SJSA1 (cell line): ENCODE measurements at places on chromosomes 12 and 14. TPM values are rescaled to one million over a fixed set of nuclear protein-coding genes. Genes with fewer than 3 reads are reported as not detected.

Gene KRT78
- 0.21 TPM in 1 of 2 replicates, not detected in the other for total RNA-seq

Gene NKX2-1
- total RNA-seq, result not detected in 2 replicates

Gene TSPAN11
- 2.2 and 2.7 TPM in 2 replicates for total RNA-seq

GRCh38 chr12:10368206-10369171, 21.4 kb downstream of the KLRK1 start:
- DNase-seq, result no peak

GRCh38 chr12:120324841-120325417, 2.6 kb downstream of the PLA2G1B start:
- DNase-seq, result no peak

- DNase-seq, result no peak
Observed at GRCh38 chr12:5661811-5662210, 229.9 kb downstream of the NTF3 start.

DNA sequence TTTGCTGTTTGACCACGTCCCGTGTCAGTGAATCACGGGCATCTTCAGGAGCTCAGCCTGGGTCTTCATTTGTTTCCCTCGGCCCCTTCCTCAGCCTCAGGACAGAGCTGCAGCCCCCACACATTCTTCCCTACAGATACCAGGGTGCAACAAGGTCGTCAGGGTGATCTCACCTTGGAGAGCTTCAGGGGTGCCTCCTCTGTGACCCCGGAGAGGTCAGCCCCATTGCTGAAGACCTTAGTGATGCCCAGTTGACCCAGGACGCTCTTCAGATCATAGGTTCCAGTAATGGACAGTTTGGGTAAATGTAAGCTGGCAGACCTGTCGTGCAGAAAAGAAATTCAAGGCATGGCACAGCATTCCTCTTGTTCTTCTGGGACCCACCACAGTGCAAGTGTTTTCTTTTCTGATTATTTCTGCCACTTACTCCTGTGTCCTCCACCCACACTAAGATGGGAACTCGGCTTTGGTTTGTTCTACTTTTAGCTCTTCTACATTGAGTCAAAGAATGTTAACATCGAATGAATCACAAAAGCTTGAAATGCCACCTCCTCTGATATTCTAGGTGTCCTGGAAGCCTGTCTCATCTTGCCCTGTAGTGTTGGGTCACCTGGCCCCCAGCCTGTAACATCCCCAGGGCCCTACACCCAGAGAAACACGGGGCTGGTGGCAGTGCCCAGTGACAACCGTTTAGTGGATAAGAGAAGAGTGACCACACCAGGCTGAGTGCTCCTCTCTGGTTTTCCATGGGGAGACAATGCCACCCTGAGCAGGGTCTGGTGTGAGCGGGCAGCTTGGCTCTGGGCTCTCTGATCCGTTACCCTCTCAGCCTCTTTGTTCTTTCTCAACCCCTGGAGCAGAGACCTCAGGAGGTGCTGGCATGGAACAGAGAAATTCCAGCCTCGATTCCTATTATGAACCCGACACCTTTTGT, 8.8 kb downstream of the SERPINA1 start:
- DNase-seq, result peak; percentile 34

- no peak for DNase-seq
Observed at GRCh38 chr12:12207746-12208145, 59.1 kb downstream of the LRP6 start.

DNA sequence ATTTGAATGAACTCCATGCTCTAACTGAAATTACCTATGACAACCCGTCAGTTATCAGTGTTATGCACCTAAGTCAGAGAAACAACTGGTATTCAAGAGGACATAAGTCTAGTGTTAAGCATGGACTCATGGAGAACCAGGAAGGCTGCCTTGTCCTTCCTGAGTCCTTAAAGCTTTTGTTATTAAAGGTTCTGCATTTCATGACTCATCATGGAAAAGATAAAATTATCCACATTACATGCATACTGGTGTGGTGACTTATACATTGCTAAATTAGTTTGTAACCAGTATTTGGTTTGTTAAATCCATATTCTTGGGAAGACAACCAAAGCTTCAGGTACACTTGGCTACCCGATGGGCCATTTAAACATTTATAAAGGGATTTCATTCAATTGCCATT, 6.5 kb upstream of the OR4E1 start:
- peak; percentile 7 for DNase-seq

DNA sequence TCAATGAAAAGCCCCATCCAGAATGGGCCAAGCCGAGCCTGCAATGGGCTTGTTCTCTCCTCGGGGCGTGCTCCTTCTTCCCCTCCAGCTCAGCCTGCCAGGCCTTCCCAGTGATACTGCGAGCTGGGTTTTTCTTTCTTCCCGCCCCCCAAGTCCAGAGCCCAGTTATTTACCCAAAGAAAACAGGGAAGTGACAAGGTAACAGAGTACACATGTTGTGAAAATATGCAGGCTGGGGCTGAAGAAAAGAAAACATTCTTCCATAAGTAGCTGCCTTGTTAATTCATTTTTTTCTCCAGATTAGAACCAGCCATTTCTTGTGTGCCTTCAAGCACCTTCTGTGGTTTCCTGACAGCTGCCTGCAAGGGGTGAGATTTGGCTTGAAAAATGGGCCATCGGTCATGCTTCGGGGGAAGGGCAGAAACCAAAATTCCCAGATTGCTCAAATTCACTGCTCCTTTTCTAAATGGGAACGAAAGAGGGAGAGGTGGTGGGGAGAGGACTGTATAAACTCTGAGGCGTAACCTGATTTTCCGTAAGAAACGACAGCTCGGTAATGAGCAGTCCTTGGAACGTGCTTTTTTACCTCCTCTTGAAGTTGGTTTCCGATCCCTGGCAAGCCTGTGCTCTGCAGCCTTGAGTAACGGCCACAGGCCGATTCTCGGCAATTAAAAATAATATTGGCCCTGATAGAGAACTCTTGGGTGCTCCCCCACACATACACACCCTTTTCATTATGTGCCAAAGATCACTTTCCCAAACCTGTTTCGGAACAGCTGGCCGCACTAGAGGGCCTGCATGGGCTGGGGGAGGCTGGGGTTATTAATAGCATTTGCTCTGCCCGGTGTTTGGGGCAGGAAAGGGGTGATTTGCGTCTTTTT, 229.4 kb downstream of the ZFP36L1 start:
- DNase-seq, result no peak

GRCh38 chr14:65095633-65096205, 6.6 kb downstream of the MAX start:
- DNase-seq, result no peak
